ENCODE measurements at places on chromosomes 7 and 10.

- DNase-seq: peak; percentile 39
Measured at GRCh38 chr7:33054261-33054964, 8.2 kb downstream of the NT5C3A start.

DNA sequence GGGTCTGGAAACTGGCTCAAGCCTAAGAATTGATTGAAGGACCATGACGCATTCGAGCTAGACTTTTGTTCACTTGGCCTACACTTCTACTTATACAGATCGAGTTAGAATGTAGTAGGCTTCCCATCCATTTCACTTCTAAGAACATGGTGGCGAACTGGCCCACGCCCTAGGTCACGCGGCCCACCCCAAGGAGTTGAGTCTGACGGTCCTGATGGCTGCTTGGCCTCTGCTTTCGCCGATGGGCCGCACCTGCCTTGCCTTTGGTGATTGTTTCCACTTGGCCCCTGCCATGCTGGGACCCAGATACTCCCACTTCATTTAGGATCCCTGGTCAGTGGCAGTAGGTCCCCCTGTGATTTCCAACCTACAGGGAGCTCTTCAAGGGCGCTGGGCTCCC lies 153.6 kb downstream of the PRKAG2 start:
- DNase-seq: no peak

GRCh38 chr10:14448197-14448990 lies 117.7 kb upstream of the FRMD4A start:
- DNase-seq: no peak

- DNase-seq: no peak
Measured at GRCh38 chr10:133068111-133069032, 19.4 kb upstream of the ADGRA1 start.

DNA sequence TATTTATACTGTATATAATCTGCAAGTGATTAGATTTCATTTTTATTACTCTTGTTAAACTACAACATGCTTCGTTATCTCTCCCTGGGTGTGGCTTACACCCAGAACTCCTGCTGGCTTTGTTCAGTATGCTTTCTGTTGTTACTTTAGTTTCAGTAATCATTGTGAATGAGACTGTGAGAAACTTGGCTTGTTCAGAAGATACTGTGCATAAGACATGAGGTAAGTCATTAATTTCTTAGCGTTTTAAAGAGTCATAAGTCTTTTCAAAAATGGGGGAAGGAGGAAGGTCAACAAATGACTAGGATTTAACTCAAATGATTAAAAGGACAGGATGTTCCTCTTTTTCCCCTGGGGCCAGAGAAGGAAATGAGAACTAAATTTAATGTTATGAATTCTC lies 11.6 kb upstream of the ADD3 start:
- DNase-seq: no peak

GRCh38 chr10:124992462-124993344 lies 50.8 kb downstream of the ZRANB1 start:
- peak; percentile 25 for DNase-seq

GRCh38 chr10:98694014-98694413 lies 247.3 kb upstream of the HPS1 start:
- no peak for DNase-seq

DNA sequence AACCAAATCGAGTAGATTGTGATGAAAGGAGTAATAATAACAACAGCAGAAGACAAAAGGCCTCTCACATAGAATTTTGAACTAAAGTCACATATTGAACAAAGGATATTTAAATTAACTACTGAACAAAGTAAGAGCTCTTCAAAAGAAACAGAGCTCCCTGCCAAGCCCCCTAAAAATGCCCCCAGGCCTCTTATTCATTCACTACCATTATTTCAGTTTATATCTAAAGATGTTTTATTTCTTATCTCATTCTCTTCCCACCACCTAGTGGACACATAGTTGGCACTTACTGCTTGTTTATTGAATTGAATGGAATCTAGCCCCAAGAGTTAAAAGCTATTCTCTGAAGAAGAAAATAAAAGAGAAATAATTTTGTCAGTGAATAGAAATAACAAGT lies 37.4 kb downstream of the VCL start:
- DNase-seq: no peak

DNA sequence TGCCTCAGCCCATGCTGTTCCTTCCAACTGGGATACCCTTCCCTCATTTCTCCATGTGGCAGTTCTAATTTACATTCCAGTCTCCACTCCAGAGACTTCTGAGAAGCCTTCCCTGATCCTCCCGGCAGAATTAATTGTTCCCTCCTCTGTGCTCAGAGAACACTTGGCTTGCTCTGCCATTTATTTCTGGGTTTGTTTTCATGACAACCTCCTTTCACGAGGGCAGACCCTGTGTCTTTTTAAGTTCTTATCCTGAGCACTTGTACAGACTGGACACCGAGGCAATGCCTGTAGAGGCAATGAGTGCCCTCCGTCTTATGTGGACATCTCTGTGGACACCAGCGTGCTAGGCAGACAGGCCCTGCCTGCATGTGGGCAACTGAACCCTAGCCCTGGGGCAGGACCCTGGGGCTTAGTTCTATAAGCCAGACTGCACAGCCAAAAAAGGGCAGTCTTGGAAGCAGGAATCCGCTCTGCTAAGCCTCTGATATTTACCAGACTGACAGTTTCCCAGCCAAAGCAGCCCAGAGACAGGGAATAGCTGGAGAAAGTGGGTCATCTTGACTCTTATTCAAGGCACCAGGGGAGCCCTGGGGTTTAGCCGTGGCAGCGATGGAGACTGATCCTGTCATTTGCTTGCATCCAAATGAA lies 474.0 kb downstream of the RPS24 start:
- DNase-seq: no peak

DNA sequence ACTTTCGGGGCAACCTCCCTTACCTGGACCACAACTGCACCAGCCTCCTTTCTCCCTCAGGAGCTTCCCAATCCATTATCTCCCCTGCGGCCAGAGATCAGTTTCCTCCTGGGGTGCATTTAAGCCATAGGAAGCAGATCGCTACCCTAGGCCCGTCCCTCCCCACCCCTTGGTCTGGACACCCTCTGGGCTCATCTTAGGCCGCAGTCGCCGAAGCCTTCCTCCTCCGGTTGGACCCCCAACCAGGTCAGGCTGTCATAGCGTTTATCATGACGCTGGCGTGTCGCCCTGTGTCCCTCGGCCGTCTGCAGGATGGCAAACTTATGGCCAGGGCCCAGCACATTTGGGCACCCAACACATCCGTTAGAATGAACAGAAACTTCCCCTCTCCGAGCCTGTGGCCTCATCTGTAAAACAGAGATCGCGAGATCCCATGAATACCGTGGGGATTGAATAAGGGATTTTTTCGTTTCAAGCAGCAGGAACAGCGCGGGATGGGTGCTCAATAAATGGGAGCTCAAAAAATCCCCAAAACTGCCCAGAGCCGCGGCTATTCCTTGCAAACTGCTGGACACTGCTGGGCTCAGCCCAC lies 669 bp upstream of the AP5Z1 start:
- DNase-seq: no peak

DNA sequence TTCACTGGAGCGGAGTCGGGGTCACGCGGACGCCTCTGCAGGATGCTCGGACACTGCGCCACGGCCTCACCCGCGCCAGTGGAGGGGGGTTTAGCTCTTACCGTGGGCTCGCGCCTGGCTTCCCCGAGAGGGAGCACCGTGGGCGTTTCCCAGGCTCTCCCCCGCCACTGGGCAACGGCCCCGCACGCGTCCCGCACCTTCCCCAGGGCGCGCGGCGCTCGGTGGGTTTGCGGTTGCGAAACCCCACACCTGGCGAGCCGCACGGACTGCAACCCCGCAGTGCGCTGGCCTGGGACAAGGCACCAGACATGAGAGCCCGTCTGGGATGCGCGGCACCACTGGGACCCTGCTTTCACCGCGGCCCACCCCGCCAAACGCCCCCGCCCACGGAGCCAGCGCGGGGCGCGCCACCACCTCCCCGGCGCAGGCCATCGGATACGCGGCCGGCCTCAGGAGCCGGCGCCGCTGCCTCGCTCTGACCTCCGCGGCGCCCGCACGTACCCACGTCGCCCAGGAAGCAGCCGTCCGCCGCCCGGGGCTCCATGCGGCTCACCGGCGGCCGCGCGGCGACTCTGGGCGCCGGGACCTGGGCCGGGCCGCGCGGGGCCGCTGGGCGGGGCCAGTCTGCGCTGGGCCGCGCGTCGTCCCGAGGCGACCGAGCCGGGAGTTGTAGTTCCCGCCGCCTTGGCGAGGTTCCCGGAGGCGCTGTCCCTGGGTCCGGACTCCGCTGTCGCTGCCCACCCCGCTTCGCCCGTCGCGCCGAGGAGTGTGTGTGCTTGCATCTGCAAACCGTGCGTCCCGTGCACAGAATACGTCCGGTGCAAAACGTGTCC lies at the start of gene ASB13:
TSS of gene ASB13 (minus strand) at position 588 of the 833 bp plus-strand sequence. CDS start at position 544, 44 bp downstream.
- no peak for DNase-seq

GRCh38 chr10:9243941-9244411 lies 1189.5 kb downstream of the GATA3 start:
- no peak for DNase-seq

DNA sequence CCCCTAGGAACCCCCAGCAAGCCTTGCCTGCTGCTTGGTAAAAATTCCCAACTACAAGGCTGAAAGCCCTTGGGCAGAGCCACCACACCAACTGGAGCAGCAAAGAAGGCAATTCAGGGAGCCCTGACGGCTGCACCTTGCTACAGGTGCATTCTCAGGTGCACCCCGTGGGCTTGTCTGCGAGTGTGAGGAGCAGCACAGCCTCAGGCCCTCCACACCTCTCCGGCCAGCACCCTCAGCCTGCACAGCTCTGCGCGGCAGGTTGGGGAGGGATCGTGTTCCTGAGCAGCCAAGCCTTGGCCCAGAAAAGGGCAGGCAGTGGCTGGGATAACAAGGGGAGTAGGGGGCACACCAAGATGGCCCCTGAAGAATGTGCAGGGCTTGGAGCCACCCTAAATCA lies 104.1 kb downstream of the FAM53B start:
- no peak for DNase-seq

- no peak for DNase-seq
Measured at GRCh38 chr10:73813333-73813732, 1.9 kb upstream of the NDST2 start.

DNA sequence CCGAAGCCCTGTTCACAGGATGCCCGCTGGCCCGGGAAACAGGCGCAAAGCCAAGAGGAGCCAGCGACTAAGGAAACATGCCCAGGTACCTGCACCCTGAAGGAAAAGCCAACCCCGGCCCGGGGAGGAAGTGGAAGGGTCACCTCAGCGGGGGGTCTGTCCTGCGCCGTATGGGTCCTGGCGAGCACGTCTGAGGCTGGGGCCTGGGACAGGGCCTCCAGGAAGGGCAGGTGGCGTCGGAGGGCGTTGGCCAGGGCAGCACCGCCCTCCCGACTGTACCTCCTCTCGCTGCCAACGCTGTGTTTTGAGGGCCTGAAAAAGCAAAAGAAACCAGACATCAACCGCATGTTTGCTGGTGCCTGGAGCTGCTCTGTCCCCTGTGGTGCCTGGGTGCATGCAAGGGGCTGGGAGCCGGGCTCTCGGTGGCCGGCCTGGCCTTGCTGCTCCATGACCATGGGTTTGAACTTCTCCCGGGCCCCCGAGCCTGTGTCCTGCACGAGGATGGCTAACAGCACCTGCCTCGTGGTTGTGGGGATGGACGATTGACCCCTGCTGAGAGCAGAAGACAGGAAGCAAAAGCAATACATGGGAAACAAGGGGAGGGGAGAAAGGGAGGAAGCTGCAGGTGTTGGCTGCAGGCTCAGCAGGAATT lies 395.3 kb downstream of the PTPRN2 start:
- DNase-seq: no peak

DNA sequence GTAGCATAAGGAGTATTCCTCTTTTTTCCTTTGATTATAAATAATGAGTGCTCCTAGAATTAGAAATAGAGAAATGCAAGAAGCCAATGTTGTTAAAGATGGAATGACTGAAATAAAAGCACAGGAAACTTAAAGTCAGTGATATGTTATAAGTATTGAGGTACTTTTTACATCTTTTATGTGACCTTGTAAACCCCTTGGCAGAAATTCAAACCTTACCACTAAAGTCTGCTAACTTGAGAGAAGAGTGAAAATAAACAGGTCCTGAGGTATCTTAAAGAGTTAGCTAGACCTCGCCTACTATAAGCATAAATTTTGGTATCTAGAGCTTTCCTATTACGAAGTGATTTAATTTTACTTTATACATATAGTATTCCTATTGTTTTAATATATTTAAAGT lies 188.2 kb downstream of the DKK1 start:
- no peak for DNase-seq

GRCh38 chr7:23712368-23713284 lies 2.6 kb downstream of the STK31 start:
- peak; percentile 37 for DNase-seq

DNA sequence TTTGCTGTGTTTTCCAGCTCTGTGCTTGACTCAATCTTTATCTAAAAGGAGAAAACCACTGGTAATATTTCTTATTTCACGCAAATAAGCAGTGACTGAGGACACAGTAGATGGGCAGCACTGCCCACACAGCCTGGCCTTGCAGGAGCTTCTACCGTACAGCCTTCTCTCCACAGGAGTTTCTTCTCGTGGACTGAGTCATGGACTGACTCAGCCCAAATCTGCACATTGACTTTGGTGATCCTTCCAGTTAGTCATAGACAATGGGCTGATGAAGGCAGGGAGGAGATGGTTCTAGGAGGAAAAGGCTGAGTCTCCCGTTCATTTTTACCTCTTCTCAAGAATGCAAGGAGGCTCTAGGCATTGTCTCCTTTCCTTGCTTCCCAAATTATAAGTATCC lies 200.7 kb downstream of the RAPGEF5 start:
- DNase-seq: no peak

DNA sequence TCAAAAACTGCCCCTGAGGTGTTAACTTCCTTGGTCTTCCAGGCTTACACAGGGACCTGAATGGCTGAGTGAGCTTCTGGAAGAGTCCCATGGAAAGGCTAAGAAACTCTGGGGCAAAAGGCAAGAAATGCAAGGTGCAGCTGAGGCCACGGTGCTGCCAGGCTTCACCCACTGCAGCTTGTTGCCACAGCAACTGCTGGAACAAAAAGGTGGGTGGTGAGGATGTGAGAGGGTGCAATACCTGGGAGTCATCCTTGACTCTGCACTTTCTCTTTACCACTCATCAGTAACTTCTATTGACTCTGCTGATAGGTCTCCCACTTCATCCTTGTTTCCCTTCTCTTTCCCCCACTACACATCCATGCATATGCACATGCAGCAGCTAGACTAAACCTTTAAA lies 258.6 kb downstream of the BMPER start:
- DNase-seq: no peak

DNA sequence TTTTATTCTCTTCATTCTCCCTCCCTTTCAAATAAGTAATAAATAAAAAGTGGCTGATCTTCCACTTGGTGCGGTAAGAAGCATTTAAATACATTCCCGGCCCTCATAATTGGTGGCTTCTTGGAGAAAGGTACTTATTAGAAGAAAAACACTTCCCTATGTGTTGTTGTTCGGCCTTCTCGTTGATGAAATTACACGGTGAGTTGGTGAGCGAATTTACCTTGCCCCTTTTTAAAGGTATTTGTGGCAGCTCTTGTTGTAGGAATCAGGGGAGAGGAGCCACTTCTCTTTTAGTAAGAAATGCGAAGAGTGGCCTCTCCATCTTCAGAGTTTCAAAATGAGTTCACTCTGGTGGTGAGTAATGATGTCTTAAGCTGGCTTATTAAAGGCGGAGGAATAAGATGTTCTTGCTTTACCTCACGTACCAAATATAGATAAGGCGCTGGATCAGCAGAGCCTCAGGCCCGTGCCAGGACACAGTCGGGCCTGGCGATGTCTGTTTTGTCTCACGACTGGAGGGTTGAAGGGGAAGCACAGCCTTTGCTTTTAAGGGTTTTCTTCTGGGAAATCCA lies 135.9 kb downstream of the CUX1 start:
- DNase-seq: no peak

GRCh38 chr7:30468041-30468440 lies 10.5 kb downstream of the NOD1 start:
- DNase-seq: no peak
